Activated T-cell treated with anti-CD3 and anti-CD28 coated beads for 1 hour (primary cell): ENCODE measurements at places on chromosomes 12 and 14.
A peak's percentile ranks its signal among the peaks of the same experiment; 100 is the strongest.

DNA sequence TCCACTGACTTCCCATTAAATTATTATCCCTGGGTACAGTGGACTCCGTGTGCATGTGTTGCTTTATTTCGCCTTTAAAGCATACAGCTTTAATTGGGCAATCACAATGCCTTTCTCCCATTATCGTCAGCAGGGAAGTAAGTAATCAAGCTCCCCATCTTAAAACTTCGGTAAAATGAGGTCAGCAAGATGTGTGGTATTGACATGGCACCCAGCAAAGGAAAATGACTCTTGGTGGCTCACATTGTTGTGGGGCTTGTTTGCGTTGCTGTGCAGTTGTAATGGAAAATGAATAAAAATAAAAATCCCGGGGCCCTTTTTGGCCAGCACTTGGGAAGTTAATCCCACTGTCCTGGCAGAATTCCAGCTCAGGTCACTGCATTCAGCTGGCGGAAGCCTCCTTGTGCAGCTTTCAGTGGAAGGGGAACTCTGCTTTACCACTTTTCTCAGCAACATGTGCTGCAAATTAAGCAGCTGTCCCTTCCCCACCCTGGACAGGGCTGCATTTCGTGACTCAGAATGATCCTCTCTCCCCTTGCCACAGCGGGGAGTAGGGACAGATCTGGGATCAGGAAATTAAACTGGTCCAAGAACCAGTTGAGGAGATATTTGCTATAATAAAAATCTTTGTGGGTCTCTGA lies 13.9 kb upstream of the ATP2A2 start:
- DNase-seq = no peak

DNA sequence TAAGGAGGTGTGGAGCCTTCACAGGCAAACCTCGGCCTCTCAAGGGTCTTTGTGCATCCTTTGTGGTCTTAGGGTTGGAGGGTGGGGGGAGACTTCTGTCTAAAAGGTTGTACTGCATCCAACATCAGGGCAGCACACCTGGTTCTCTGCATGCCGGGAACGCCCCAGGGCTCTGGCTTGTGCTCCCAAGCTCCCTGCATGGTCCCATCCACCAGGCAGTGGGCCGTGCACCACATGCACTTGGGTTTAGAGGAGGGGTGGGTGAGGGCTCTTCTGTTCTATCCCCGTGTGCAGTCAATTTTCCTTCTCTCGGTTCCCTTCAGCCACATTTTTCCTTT lies 86.1 kb downstream of the CPSF2 start:
- DNase-seq = no peak

DNA sequence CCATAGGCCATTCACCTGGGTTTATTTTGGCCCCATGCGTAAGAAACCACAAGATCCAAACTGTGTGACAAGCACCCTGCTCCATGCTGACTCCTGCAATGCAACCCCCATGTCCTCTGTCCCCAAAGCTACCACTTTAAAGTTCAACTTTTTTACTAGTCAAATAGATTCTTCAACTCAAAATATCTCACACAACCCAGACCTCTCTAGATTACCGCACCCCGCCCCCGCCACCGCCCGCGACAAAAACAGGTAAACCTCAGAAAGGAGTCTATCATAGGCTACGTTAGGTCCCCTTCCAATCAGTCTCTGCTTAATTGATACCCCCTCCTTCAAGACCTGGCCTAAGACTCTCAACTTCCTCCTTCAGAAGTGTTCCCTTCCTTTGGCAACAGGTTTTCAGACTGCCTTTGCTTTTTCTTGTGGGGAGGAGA lies 2.2 kb downstream of the ZFP36L1 start:
- DNase-seq = peak; percentile 50

- no peak for DNase-seq
Observed at GRCh38 chr14:90674716-90675115, 141.5 kb downstream of the TTC7B start.
